Mesenteric fat pad (tissue), 1 donor: ENCODE measurements at places on chromosomes 16 and 17.

- DNase-seq, result no peak
These were observed 219.4 kb downstream of the TANC2 start for GRCh38 chr17:63185420-63185819.

GRCh38 chr16:50706250-50706649 is 12.8 kb downstream of the NOD2 start:
- no peak for DNase-seq

GRCh38 chr17:39673335-39674081 is 5.3 kb downstream of the PNMT start:
- no peak for DNase-seq

GRCh38 chr16:78735337-78735736 is 635.9 kb downstream of the WWOX start:
- no peak for DNase-seq

GRCh38 chr16:63458846-63459245 is 1422.6 kb upstream of the CDH8 start:
- no peak for DNase-seq

DNA sequence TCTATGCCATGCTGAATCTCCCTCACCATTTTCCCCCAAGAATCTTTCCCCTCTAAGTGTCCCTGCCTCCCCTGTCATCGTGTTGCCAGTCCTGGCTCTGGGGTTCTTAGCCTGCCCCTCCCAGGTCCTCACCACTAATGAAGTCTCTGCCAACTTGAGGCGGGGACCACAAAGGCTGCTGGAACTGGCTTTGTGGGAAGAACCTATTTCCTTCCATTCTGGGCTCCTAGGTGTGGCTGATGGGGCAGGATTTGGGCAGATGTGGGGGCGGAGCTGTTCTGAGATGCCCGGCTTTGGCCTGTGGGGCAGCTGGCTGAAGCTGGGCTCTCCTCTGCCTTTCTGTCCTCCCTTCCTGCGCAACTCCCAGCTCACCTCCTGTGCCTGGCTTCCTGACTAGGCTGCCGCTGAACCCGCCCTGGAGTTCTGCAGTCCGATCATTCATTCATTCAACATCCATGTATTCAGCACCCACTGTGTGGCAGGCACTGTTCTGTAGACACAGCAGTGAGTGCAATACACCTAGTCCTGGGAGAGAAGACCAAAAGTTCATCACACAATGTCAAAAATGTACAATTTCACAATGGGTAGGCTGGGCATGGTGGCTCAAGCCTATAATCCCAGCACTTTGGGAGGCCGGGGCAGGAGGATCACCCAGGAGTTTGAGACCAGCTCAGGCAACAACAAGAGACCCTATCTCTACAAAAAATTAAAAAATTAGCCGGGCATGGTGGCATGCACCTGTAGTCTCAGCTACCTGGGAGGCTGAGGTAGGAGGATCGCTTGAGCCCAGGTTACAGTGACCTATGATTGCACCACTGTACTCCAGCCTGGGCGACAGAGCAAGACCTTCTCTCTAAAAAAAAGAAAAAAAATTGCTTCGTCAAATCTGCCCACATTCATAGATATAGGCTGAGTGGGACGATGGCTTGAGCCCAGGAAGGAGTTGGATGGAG is 1.9 kb upstream of the SNN start:
- no peak for DNase-seq

DNA sequence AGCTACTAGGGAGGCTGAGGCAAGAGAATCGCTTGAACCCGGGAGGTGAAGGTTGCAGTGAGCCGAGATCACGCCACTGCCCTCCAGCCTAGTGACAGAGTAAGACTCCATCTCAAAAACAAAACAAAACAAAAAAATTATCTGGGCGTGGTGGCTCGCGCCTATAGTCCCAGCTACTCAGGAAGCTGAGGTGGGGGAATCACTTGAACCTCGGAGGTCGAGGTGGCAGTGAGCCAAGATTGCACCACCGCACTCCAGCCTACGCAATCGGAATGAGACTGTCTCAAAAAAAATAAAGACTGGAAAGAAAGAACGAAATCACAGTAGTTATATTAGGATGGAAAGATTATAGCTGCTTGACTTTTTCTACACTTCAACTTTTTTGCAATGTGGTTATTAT is 18.9 kb downstream of the COG1 start:
- DNase-seq, result peak; percentile 73

- DNase-seq, result no peak
These were observed 172.0 kb upstream of the CIBAR2 start for GRCh38 chr16:85284141-85284817.

DNA sequence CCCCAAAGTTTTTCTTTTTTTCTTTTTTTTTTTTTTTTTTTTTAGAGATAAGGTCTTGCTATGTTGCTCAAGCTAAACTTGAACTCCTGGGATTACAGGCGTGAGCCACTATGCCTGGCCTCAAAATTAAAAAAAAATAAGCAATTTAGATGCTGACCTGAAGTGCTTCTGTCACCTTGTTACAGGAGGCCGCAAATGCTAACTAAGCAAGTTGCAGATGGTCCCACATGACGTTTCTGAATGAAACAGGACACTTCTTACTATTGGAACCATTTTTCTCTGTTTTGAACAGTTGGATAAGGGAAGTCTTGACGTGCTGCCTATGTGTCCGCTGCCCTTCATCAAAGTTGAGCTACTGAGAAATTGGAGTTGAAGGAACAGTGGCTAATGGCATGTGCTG is 8.8 kb downstream of the ANKRD40CL start:
- no peak for DNase-seq

- peak; percentile 51 for DNase-seq
These were observed 12.8 kb upstream of the MT4 start for GRCh38 chr16:56551796-56552738.
